NCI-H1436 (cell line): ENCODE measurements at places on chromosomes 12 and 14.

GRCh38 chr12:71440763-71441748 lies 1.5 kb downstream of the LGR5 start:
- DNase-seq, result no peak

DNA sequence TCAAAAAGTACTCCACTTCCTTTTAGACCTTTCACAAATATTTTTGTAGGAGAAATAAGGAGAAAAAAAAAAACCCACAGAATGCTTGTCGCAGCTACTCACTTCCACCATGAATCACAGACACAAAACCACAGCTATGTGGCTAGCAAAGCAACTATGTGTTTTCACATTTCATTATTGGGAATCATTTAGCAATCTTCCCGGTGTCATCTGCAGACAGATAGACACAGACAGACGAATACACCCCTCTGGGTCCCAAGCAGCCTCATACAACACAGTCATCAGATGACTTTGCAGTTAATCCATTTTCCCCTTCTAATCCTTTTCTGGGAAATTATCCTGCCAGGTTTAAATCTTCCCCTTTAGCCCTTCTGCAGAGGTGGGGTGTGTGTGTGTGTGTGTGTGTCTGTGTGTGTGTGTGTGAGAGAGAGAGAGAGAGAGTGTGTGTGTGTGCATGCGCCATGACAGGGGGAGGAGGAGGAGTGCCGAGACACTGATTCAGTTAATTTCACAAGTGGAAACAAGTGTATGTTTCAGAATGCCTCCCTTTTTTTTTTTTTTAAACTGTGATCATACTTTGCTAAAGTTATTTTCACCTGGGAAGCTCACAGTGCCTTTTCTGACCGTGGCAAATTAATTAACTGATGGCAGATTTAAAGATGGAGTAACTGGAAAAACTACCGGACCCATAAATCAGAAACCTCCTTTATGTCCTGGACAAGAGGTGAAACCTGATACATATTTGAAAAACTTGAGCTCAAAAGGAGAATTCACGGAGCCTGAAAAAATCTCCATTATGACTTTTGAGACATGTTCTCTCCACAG lies 39.9 kb downstream of the LTBP2 start:
- DNase-seq, result no peak

DNA sequence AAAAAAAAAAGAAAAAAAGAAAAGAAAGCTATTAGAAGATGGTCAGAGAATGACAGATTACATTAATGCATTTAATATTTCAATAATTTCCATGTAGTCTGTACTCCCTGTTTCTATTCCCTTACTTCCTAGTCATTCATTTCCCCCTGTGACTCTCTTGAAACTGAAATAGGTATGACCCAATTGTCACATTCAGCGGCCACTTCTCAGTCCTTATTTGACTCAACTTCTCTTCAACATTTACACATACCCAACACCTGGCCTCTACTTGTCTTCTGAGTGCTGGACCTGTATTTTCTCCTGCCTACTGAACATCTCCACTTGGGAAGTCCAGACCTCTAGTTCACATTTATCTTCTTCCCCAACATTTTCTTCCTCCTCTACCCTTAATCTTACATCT lies 7.2 kb downstream of the EEA1 start:
- no peak for DNase-seq

- DNase-seq, result no peak
Observed at GRCh38 chr12:83198291-83199015, 511.7 kb downstream of the TMTC2 start.

GRCh38 chr14:52339262-52339661 lies 25.1 kb downstream of the PTGER2 start:
- DNase-seq, result no peak

GRCh38 chr14:85415015-85415712 lies 114.8 kb upstream of the FLRT2 start:
- no peak for DNase-seq

GRCh38 chr12:118052324-118053070 lies 8.5 kb downstream of the WSB2 start:
- no peak for DNase-seq

GRCh38 chr12:26513363-26514043 lies 318.1 kb downstream of the SSPN start:
- DNase-seq, result no peak

DNA sequence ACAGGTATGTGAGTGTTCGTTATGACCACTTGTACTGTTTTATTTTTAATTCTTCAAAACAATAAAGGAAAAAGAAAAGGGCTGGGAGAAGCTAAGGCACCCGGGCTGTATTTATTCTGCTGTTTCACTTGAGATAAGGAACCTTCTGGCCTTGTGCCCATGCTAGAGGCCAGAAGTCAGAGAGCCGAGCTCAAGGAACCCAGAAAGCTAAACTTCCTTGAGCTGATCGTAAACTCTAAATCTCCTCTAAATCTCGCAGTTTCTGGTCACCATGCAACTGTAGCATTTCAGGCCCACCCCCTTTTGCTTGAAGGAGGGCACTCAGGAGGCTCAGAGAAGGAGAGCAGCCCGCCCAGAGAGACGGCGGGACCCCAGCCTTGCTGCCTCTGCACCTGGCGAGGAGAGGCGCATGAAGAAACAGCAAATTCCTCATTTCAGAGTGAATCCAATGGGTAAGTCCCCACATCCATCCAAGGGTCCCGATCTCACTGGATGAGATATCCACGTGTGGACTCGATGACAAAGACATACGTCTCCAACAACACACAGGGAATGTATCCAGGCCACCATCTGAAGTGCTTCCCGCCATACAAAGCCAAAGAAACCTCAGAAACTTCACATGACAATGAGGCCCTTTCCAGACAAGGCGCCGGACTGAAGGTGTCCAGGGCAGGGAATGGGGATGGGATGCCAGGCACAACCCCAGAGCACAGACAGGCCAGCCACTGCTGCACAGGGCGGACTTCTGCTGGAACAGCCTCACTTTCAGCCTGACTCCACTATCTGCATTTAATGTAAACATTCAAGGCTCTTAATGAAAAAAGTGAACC lies 14.6 kb downstream of the CCDC88C start:
- DNase-seq, result no peak

GRCh38 chr12:77089686-77090220 lies 24.4 kb upstream of the E2F7 start:
- DNase-seq, result no peak

DNA sequence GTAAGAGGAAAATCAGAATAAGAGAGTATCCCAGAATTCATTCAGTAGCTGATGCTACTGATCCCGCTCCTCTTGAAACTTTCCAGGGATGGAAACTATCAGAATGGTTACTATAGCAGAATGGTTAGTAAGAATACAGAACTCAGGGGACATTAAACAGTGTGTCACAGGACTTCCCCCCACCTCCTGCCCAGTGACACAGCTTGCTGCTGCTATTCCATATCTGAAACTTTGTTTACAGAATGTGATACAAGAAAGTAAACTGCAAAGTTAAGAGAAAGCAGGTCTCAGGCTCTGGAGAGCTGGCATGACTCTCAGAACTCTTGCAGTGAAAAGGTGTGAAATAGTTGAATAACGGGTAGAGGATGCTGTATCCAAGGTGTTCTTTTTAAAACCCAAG lies 3.4 kb downstream of the SPX start:
- DNase-seq, result no peak

GRCh38 chr14:77102154-77102553 lies 4.1 kb downstream of the CIPC start:
- DNase-seq, result no peak

GRCh38 chr12:108454539-108455139 lies 60.4 kb upstream of the FICD start:
- DNase-seq, result no peak

GRCh38 chr12:46839232-46839631 lies 13.4 kb upstream of the SLC38A4 start:
- DNase-seq, result no peak

GRCh38 chr14:106883218-106883692 lies 1356.9 kb downstream of the TMEM121 start:
- DNase-seq, result no peak

DNA sequence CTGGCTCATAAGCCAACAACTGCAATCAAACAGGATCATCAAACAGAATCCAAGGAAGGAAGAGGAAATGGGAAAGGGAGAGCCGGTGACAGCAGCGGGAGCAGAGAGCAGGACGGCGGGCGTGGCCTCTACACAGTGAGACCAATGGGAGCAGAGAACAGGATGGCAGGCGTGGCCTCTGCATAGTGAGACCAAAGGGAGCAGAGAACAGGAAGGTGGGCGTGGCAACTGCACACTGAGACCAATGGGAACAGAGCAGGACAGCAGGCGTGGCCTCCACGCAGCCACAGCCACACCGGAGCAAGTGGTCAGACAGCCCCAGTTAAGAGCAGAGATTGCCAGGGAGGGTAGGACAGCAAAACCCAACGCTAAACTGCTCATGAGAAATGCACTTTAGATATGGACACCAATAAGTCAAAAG lies 16.4 kb downstream of the LRCOL1 start:
- peak; percentile 97 for DNase-seq

DNA sequence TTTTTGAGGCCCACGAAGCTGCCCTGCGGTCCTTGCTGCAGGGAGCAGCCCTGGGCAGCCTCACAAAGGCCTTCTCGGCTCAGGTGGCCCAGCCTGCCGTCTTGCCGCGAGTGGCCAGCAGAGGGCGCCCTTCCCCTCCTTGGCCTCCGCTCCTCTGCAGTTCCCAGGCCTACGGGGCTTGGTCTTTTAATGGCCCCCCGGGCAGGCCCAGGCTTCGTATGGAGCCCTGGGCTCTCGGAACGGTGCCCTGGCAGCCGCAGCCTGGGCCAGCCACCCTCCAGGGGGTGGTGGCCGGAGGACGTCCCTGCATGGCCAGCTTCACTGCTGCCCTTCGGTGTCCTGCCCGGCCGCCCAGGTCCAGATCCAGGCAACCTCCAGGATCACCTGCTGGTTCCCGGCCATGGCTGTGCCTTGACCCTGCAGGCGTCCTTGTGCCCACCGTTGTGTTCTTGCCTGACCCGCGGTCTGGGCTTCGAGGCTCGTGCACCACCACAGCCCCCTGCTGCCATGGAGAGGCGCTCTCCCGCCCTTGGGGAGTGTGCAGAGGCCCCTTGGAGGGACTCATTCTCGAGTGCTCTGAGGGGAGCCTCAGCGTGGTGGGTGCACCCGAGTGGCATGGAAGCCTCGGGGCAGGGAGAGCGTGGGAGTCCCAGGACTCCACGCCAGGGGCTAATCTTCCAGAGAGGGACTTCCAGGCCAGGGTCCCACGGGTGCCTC lies 9.4 kb downstream of the ASPG start:
- peak; percentile 33 for DNase-seq

- DNase-seq, result no peak
Observed at GRCh38 chr12:8034802-8035201, 2.3 kb downstream of the FOXJ2 start.

GRCh38 chr14:72738161-72738611 lies 155.7 kb downstream of the DPF3 start:
- DNase-seq, result no peak

- peak; percentile 63 for DNase-seq
Observed at GRCh38 chr14:20610002-20610765, 19.0 kb upstream of the RNASE12 start.

GRCh38 chr14:68458840-68459469 lies 333.9 kb downstream of the ZFP36L1 start:
- no peak for DNase-seq

GRCh38 chr12:113416091-113416754 lies 6.0 kb upstream of the SDSL start:
- no peak for DNase-seq

DNA sequence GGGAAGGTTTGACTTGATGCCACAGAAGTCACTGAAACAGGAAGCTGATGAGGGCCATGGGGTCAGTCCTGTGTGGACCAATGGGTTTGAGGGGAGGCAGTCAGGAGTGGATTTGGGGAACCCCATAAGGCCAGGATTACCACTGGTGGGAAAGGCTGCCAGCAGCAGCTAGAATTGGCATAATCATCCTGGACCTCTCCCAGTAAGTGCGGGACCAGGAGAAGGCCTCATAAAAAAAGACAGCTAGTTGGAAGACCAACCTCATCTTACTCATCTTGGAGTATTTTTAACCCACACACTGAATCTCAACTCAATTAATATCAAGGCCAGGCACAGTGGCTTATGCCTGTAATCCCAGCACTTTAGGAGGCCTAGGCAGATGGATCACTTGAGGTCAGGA lies 22.7 kb downstream of the TBX3 start:
- no peak for DNase-seq

GRCh38 chr12:97490141-97490540 lies 27.5 kb downstream of the RMST start:
- DNase-seq, result no peak

DNA sequence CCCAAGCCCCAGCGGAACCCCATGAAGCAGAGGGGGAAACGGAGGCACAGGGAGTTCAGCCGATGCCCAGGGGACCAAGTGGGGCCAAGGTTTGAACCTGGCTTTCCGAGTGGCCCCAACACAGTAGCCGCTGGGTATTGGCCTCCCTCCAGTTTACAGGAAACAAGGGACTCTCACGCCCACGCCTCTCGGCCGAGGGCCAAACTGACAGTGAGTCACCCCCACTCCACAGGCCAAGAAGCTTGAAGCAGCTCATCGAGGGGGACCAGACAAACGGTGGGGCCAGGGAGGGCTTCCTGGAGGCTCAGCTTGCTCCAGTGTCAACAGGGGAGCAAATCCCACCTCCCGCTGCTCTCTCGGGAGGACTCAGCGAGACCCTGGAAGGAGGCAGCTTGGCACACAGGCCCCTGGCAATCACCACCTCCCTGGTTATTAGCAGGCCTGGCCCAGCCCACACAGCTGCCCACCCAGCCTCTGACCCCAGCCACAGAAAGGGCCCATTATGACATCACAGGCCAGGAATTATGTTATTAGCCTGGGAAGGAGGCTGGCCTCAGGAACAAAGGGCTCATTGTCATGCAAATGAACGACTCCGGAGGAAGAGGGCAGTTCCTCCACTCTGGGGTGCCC lies 54.6 kb downstream of the NCOR2 start:
- DNase-seq, result peak; percentile 19

DNA sequence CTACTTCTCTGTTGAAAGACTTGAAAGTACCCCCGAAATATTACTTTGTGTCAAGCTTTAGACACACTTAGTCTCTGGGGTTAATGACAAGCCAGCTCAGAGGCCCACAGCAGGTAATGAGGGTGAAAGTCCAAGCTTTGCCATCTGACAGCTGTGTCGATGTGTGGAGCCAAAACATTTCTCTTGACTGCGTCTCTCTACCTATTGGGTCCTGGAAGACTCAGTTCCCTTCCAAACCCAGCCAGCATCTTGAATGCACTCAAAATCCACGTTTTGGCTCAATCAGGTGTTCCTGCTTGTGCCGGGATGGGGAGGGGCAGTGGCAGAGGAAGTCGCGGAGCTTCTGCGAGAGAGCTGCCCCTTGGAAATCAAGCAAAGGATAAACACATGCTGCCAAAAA lies 3.2 kb downstream of the PLXNC1 start:
- DNase-seq, result no peak
